ENCODE measurements at places on chromosomes 11 and 22.

- no peak for DNase-seq
These were observed 93.4 kb downstream of the MUC15 start for GRCh38 chr11:26478710-26479109.

DNA sequence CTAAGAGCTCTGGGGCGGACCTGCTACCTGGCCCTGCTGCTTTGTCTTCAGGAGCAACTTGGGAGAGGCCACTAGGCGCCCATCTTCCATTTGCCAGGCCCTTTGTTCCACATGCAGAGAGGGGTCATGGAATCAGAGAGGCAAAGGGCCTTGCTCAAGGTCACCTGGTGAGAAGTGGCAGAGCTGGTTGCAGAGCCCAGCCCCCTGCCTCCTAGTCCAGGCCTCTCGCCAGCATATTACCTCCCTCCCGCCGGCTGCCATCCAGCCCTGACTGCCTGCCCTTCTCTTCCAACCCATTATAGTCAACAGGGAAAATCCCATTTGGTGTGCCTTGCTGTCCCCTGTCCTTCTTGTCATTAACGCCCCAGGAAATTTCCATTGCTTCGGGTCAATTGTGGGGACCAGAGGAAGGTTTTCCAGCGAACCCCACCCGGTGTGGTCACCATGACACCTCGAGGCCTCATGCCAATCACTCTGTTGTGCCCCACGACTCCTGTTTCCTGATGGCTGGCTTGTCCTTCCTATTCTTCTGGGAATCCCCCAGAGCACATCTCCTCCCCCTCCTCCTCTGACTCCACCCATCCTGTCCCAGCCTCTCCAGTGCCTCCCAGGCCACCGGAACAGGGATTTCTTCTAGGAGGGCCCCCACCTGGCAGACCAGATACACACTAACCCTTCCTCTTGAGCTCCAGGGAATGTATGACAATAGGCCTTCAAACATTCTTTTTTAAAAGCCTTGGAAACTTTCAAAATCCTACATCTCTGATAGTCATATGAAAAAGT, 77.0 kb downstream of the NECTIN1 start:
- no peak for DNase-seq

DNA sequence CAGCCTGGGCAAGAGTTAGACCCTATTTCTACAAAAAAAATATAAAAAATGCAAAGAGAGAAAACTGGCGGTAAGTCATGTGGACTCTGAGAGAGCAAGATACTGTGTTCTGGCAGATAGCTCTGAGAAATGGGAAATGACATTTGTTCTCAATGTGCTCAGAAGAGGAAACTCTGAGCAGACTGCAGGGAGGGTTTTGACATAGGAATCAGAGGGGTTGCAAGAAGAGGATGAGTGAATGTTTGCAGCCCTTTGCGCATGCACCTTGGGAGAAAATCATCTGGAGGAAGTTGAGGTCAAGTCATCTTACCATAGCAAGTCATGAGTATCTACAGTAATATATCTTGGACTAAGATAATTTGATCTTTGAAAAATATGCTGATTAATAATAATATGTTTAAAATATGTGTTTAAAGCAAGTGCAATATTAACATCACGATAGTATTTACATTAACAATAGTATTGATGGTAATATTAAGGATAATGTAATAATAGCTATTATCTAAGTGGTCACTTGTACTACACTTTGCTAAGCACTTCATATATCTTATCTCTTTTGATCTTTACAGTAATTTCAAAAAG, 2.6 kb downstream of the ACER3 start:
- DNase-seq, result no peak

GRCh38 chr11:93117565-93117964, 80.2 kb downstream of the SLC36A4 start:
- DNase-seq, result no peak

GRCh38 chr11:36400766-36401455, 104.8 kb downstream of the PRR5L start:
- no peak for DNase-seq

DNA sequence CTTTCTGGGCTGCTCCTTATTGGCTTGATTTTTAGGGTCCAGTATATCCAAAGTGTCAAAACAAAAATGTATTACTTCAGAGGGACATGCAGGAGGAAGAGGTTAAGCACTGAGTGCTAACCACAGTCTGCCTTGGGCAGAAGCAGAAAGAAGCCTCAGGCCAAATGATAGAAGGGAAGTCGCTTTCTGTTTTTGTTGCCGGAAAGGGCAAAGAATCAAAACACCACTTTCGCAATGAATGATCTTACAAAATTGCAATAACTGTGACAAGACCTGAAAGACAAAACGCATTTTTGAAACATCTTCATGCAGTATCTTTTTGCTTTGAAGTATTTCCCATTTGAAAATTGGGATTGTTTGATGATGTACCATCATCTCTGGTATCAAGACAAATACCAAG, 70.1 kb upstream of the PICALM start:
- no peak for DNase-seq

Data from nephron progenitor cell (in vitro differentiated cells).